ENCODE measurements at places on chromosomes 4 and X.

GRCh38 chrX:112830540-112830939 is 10.1 kb downstream of the AMOT start:
- no peak for DNase-seq

GRCh38 chrX:51860679-51861078 is 32.7 kb upstream of the MAGED1 start:
- no peak for DNase-seq

GRCh38 chrX:149495573-149496071 is 9.5 kb downstream of the IDS start:
- no peak for DNase-seq

- DNase-seq = no peak
Observed at GRCh38 chr4:111961809-111962208, 183.4 kb upstream of the FAM241A start.

DNA sequence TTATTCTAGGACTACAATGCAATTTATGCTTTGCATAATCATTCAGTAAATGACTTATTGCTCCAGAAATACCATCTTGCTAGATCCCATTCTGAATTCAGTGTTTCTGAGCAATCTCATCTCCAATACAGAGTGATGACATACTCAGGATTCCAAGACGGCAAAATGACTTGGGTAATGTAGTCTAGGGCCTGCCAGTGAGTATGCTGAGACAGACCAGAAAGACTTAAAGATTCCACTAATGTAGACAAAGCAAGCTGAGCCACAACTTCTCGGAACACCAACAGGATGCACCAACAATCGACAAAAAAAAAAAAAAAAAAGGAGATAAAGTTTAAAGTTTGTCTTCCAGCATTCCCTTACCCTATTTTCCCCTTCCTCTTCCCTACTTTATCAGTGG is 919 bp upstream of the SEC24B start:
- no peak for DNase-seq

DNA sequence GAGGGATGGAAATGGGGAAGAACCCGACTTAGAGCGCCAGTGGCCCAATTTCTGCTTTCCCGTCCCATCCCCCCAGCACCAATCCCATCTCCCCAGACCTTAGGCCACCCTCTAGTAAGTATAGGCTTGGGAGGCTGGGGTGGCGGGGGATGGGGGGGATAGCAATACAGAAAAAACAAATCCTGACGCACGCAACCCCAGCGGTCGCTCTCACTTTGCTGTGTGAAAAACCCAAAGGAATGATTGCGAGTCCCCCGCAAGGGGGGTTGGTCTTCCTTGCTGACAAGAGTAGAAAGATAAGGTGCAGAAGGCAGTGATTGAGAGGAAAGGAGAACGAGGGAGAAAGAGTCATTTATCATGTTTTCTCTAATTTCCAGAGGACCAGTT is 863 bp downstream of the CPE start:
- DNase-seq = no peak

DNA sequence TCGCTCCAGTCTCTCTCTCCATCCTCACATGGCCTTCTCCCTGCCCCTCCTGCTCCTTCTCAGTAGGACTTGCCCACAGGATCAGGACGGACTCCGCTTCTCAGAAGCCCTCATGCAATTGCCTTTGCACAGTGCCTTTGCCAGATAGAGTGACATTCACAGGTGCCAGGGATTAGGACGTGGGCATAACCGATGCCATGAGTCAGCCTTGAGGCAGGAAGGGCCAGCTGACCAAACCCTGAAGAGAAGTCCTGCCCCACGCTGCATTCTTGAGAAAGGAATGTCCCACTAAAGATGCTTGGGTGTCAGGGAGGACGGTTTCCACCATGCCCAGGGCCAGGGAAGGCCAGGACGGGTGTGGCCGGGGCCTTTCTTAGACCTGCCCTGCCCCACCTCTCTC is 6.6 kb upstream of the GRPEL1 start:
- DNase-seq = no peak

DNA sequence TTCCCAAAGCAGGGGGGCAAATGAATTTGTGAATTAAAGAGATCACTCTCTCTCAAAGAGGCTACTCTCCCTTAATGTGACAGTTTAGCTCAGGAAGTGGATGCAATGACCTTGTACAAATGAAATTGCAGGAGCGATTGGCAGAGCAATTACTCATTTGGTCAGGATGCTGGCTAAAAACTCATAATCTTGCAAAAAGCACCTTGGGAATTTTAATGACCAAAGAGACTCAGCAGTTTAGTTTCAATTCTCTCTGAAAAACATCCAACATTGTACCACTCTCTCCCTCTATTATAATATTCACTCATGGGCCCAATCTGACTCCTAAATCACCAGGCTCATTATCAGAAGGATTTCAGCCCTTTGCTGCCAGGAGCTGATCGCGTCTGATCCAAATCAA is 26.1 kb downstream of the PDGFC start:
- DNase-seq = no peak

All from D721Med (cell line).